ENCODE measurements at places on chromosomes 7 and 10.
A peak's percentile ranks its signal among the peaks of the same experiment; 100 is the strongest.

DNA sequence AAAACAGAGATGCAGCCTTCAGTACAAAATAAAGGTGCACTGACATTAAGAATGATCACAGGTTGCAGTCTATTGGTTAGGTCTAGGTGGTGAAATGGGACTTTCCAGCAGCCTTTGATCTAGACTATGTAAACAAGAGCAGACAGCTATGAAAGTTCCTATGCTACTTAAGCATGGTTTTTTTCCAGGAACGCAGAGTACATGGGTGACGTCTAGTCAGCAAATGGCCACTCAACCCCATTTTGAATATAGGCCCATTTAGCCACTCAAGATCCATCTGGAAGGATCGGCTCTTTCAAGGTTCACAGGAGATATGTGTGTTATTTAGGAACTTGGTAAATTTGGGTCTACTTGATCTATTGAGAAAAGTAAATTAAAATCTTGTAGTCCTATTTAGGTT lies 1424.6 kb upstream of the LRRTM3 start:
- DNase-seq: no peak

- DNase-seq: no peak
Observed at GRCh38 chr10:18980089-18980629, 68.4 kb upstream of the MALRD1 start.

DNA sequence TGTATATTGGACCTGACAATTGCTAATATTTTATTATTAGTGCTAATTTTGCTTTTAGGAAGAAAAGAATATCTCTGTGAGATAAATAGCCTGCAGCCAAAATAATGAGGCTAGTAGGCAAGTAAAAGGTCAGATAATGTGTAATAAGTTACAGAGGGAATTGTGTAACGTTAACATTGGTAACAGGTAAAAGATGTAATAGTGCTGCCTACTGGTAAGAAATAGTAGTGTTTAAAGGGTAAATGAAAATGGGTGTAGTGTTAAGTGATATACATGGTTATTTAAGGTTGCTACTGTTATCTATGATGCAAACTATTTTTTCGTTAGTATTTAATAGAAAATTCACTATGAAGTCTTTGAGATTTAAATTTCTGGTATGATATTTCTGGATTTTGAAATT lies 9.2 kb upstream of the FOXP2 start:
- peak; percentile 30 for DNase-seq

- DNase-seq: no peak
Observed at GRCh38 chr10:10821926-10822325, 195.7 kb upstream of the CELF2 start.

- DNase-seq: no peak
Observed at GRCh38 chr7:83478616-83479015, 170.3 kb downstream of the SEMA3E start.

DNA sequence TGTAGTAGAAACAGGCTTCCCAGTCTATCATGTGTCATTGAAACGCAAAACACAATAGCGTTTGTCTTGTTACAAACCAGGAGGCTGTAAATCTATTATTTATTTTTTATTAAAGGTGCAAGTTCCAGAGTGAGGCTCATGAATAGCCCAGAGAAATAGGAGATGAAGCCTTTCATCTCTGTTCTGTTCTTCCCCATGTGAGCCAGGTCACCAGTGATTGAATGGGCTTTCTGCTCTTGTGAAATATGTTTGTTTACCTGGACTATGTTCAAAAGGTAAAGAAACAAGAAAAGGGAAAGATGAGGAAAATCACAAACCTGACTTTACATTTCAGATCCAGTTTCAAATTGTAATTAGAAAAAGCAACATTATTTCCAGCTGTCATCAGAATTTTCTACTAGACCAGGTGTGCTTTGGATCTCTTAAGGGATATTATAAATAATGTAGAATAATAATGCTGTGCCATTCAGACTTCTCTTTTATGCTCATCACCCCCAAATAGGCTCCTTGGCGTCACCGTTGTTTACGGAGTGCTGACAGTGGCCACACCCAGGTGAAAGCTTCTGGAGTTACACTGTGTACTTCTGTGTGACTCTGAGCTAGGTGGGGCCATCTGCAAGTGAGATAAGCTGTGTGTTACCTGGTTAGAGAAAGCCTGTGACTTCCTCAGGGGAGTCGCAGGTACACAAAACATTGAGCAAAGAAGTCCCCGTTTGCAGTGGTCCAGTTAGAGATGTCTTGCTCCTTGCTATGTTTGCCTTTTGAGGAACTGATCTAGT lies 274.9 kb downstream of the SDK1 start:
- peak; percentile 9 for DNase-seq

GRCh38 chr10:13792006-13792405 lies 205.2 kb downstream of the PRPF18 start:
- DNase-seq: peak; percentile 49

- DNase-seq: no peak
Observed at GRCh38 chr7:54955296-54955695, 63.5 kb upstream of the EGFR start.

DNA sequence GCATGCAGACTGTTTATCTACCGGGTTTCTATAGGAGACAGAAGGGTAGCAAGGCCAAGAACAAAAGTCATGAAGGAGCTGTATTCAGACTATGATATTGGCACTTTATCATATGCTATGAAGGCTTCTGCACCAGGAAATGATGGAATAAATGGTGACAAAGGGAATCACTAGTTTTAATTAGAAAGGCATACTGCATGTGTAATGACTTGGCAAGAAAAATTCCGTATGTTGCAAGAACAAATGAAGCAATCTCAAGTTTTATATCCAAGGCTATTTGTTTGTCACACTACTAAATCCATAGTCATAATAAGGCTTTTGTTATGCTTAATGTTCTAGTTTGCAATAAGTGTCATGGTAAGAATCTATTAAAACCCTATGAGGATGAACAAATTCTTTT lies 230.9 kb downstream of the ZEB1 start:
- DNase-seq: no peak

GRCh38 chr7:50406935-50407334 lies 43.2 kb downstream of the FIGNL1 start:
- DNase-seq: no peak

- DNase-seq: no peak
Observed at GRCh38 chr10:43130770-43131171, 7.5 kb upstream of the CSGALNACT2 start.

GRCh38 chr10:94320285-94320914 lies 42.3 kb downstream of the NOC3L start:
- DNase-seq: peak; percentile 28

GRCh38 chr10:3622845-3623621 lies 162.0 kb downstream of the KLF6 start:
- no peak for DNase-seq

DNA sequence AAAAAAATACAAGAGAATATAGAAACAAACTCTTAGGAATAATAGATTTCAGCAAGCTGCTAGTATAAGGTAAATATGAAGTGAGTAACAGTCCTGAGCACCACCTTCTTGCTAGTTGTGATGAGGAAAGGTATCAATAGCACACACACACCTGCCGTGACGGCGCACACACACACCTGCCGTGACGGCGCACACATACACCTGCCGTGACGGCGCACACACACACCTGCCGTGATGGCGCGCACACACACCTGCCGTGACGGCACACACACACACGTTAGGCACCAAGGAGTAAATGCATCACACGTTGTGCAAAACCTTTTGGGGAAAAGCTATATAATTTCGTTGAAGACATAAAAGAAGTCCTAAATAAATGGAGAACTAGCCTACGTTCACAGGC lies 4.7 kb upstream of the JAKMIP3 start:
- DNase-seq: no peak

- DNase-seq: no peak
Observed at GRCh38 chr7:66503551-66504031, 125.1 kb upstream of the KCTD7 start.

DNA sequence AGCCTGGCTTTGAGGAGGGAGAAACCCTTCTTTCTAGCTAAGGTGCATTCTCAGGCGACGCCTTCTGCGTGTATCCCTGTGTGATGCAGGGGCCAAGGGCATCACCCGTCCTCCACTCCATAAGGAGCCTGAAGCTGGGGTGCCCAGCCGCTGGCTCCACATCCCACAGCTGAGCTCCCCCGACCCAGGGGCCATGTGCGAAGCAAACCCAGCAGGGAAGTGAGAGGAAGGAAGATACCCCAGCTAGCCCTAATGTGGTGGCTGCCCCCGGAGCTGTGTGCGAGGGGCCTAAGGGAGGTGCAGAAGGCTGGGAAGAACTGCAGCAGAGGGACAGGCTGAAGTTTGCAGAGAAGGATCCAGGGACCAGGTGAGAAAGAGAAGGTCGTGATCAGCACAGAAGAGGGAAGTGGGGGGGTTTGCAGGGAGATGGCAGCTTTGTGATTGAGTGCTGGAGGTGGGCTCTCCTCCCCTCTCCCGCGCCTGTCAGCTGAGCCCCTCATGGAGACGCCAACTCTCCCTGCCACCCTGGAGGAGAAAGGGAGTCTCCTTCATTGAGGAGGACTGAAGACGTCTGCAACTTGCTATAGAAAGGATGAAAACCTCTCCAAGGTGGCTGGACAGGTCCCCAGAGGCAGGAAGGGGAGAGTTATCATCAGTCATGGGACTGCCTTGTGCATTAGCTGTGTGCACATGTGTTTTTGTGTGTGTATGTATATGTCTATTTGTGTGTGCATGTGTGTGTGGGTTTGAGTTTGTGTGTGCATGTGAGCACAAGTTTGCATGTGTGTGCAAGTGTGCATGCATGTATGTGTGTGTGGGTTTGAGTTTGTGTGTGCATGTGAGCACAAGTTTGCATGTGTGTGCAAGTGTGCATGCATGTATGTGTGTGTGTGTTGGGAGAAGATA lies 3.5 kb upstream of the CALML5 start:
- no peak for DNase-seq

GRCh38 chr10:19772972-19773371 lies 43.3 kb upstream of the PLXDC2 start:
- DNase-seq: no peak

DNA sequence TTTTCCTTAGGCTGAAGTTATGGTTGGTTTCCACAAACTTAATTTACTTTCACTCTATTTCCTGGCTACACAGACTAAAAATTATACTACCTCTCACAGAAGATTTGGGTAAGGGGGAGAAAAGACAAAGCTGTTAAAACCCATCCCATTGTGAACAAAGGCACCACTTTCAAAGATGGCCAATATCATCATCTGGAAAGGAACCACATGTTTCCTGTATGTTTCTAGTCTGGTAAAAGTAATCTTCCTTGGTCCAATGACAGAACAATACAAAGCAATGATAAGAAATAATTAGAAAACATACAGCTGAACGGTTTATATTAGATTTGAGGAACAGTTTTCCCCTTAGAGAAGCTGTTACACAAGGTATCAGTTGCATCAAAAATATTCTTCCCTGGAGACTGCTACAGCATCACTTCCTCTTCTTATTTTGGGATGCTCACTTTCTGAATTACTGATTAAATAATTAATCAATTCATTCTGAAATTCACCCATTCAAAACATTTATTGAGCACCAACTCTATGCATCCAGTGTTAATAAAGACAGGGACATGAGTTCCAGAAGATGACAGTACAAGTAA lies 8.5 kb upstream of the SFR1 start:
- DNase-seq: no peak

- no peak for DNase-seq
Observed at GRCh38 chr10:132506711-132507408, 30.7 kb upstream of the INPP5A start.

DNA sequence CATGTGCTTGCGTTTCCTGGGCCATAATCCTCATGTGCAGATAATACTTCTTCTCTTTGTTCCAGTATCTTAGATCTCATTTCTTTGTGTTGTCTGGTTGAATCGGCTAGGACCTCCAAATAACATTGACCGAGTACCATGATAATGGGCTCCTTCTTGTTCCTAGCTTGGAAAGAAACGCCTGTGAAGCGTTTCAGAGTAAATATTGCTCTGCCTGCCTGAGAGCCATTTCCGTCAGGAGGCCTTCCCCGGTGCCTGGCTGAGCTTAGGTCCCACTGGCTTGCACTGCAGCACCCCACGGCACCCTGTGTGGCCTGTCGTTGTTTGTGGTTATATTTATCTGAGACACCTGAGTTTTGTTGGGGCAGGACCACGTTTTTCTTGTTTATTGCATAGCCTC lies 17.7 kb downstream of the FOXK1 start:
- no peak for DNase-seq

DNA sequence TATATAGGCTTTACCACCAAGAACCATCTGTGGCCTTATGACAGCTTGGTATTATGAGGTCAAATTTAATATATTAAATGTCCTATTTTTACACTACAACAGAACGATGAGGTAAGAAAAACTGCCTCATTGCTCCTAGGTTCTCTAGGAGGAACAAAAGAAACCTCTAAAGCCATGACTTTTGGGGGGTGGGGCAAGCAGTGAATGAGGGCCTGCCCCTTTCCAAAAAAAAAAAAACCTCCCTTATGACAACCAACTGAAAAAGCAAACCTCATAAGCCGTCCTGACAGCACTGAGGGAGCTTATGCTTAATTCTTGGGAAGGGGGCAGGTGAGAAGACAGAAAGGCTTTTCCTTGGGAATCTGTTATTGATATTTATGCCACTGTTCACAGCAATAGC lies 116.6 kb downstream of the KMT2E start:
- DNase-seq: no peak

DNA sequence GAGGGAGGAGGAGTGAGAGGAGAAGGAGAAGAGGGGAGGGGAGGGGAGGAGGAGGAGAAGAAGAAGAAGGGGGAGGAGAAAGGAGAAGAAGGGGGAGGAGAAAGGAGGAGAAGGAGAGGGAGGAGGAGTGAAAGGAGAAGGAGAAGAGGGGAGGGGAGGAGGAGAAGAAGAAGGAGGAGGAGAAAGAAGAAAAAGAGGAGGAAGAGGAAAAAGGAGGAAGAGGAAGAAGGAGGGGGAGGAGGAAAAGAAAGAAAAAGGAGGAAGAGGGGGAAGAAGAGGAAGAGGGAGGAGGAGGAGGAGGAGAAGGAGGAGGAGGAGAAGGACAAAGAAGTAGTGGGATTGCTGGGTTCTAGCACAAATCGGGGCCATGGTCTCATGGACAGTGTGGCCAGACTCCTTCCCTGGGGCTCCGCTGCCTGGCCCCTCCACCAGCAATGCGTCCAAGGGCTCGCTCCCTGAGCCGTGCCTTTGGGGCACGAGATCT lies 4.2 kb upstream of the MAFK start:
- no peak for DNase-seq

GRCh38 chr7:138097064-138097741 lies 20.9 kb downstream of the AKR1D1 start:
- DNase-seq: no peak
